ENCODE measurements at places on chromosomes 11 and 22.

DNA sequence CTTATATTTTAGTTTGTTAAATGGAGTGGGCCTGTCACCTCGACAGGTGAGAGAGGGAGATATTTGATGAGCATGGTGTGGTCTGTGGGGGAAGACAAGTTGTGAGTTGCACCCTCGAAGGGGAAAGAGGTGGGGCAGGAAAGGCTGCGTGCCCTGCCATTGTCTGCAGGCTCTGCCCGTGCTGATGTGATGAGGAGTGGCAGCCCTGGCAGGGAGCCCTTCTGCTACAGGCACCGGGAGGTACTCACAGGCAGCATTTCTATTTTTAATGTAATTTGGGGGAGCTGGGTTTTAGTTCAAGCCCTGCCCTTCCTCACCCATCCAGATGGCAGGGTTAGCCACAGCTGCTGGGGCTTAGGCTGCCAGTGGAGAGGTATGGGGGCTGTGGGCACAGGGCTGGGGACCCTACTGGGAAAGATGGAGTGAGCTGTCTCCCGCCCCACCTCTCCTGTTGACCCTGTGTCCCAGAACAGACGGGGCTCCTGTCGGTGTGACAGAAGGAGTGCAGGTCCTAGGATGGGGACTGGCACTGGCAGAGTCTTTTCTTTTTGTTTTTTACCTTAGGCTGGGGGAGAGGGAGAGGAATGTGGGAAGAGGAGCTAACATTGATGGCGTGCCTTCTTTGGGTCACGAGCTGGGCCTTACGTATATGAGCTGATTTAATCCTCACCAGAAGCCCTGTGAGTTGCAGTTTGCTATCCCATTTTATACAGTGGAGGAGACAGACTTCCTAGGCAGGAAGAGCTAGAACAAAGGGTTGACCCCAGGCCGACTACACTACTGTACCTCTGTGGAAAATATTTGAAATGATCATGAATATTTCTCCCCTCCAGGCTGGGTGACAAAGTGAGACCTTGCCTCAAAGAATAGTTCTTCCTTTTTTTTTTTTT lies 51.6 kb downstream of the CEP164 start:
- DNase-seq: no peak

DNA sequence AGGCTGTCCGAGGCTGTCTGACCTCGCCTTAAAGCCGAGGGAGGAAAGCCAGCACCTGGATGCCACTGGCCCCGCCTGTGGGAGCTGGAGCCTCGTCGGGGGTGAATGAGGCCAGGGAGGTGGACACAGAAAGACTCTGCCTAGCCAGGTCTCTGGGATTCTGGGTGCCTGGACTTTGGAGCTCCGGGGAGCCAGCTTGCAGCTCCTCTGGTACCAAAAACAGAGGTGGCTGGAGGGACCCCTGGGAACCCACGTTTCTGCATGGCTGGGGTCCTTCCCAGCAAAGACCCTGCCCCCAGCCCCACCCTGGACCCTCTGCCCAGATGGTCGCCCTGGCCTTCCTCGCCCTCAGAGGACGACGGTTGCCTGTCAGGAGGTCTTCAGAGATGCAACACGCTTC lies 239.7 kb downstream of the BRD1 start:
- DNase-seq: no peak

DNA sequence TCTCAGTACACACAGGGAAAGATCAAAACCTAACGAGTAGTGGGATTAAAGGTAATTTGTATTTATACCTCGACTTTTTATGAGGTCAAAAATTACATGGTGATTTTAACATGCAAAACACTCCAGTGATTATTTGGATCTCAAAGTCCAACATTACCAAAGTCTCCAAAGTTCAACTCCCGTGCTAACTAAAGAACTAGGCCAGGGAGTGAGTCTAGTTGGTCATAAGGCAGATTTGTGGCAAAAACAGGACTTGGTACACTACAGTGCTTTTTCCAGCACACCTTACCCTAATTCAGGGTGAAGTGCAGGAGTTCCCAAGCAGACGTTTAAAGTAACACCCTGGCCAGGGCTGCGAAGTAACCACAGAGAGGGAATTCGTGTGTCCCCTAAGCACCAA lies 1.1 kb downstream of the PUS3 start:
- DNase-seq: no peak

- no peak for DNase-seq
Observed at GRCh38 chr11:76107971-76108370, 98.3 kb downstream of the WNT11 start.

DNA sequence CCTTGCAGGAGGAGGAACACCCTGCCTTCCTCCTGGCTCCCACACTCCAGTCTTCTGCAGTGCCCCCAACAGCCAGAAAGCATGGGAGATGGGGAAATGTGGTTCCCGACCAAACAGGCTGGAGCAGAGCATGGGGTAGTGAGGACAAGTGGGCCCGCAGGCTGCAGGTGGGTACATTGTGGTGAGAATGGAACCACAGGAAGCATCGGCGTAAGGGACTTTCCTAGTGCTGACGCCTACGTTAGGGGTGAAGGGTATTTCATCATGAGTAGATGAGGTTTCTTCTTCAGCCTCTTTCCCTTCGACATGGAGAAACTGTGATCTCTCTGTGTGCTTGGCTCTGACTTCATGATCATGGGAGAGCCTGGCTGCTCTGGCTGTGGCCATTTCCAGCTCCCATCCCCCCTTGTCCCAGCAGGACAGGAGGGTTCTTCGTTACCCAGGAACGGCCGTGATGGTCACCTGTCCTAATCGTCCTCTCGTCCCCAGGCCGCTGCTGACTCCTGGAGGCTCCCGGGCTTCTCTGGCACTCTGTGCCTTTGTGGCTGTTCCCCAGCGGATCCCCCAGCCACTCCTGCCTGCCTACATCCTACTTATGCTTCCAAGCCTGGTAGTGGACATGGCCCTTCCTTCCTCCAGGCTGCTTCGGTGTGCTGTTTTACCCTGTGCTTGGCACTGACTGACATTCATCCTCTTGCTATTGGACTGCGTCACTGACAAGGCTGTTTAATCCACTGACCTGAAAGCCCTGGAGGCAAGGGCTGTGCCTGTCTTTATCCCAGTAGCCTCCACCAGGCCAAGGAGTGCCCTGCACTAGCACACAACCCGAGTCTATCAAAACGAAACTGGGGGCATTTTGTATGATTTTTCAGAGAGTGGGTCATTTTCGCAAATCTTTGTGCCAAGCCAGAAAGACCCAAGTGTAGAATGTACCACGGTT lies 65.2 kb upstream of the CECR2 start:
- peak; percentile 16 for DNase-seq

- no peak for DNase-seq
Observed at GRCh38 chr11:125201525-125202141, 37.1 kb downstream of the PKNOX2 start.

DNA sequence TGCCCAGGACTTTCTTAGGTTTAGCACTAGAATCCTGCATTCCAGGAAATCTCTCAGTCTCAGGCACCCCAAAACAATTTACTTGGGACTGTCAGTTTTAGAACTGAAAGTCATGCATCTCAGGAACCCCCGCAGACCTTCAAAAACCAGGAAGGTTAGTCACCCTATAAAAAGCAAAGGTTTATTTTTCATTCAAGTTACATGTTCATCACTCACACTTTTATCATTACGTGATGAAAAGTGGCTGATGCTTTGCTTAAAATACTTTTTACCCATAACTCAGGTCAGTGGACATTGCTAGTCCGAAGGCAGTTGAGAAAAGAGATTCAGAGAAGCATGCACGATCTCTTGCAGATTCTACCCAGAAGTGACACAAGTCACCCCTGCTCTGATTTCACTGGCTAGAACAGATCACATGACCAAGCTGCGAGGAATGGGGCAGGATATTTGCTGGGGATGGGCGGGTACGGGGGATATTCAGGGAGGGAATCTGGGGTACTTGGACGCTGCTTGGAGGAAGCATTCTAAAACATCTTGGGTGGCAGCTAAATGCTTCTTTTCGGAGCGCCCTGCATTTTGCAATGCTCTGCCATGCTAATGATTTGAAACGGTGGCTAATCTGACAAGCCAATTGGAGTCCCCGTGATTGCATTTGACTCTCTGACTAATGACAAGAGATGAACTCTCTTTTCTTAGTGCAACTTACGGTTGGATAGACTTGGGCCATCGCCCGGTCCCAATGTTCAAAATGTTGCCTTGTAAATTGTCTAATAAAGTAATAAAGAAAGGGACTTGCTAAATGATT lies 110.2 kb downstream of the MIAT start:
- DNase-seq: no peak
